ENCODE measurements at places on chromosomes 1 and 21.

DNA sequence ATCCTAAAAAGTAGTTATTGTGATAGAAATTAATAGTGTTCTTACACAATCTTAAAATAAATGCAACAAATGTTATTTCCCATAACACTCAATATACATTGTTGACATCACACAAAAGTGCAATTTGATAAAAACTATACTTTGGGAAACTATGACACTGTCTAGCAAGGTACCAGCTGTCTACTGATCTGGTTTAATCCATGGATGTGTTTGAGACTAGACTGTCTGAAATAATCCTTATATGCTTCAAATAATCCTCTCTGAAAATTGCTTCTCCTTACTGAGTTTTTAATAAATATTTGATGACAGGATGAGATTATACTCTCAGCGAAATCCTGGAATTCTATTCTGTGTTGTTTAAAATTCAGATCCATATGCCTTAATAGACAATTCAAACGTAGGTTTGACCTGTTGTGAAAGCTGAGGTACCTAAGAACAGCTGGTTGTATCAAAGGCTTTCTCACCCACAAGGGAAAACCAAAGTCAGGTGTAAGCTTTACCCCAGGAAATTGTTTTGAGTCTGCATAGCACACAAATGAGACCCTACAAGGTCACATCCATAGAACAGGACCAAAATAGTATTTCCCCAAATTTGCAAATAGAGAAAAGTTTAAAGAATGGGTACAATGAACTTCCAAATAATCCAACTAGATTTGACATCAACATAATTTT lies 8.8 kb upstream of the GFI1 start:
- DNase-seq, result no peak

- DNase-seq, result no peak
These were observed 7.4 kb downstream of the GPR25 start for GRCh38 chr1:200880212-200880611.

DNA sequence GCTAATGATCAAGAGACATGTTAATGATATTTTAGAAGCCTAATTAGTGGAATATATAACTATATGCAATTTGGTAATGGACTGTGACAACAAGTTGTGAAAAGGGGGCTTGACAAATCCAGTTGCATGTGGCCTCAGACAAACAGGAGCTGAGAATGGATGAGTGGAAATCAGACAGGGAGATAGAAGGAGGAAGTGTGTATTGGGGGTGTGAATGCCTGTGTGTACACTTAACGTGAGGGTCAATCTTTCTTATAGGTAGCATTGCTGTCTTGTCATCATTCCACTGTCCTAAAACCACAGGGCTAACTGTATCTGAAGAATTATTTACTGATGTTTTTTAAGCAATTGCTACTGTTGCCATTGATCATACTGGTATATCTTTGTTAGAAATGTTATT lies 64.8 kb downstream of the PBX1 start:
- DNase-seq, result no peak

GRCh38 chr1:58282623-58283387 lies 263.7 kb downstream of the OMA1 start:
- DNase-seq, result no peak

GRCh38 chr1:9544926-9545325 lies 5.7 kb downstream of the SLC25A33 start:
- no peak for DNase-seq

DNA sequence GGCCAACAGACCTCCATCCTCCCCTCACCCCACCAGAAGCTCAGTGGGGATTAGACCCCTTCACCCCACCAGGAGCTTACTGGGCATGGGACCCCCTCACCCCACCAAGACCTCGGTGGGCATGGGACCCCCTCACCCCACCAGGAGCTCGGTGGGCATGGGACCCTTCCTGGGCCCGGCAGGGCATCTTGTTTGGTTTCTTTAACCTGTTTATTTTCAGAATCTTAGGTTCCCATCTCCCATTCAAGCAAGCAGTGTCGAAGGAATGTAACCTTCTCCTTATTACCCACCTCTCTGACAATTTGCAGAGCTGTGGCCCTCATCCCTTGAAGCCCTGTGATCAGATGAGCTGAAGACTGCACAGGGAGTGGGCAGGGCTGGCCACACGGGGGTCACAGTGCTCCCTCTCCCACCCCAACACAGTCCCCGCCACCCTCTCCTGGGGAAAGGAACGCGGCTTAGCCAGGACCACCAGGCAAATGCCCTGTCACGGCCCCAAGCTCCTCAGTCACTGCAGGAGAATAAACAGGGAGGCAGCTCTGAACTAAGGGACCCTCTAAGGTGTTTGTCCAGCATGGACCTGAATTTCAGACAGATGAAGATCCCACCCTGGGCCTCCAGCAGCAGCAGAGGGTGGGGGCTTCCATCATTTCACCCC lies 330.0 kb downstream of the NPHP4 start:
- DNase-seq, result no peak

GRCh38 chr1:205325334-205325884 lies 3.9 kb upstream of the NUAK2 start:
- DNase-seq, result peak; percentile 81

DNA sequence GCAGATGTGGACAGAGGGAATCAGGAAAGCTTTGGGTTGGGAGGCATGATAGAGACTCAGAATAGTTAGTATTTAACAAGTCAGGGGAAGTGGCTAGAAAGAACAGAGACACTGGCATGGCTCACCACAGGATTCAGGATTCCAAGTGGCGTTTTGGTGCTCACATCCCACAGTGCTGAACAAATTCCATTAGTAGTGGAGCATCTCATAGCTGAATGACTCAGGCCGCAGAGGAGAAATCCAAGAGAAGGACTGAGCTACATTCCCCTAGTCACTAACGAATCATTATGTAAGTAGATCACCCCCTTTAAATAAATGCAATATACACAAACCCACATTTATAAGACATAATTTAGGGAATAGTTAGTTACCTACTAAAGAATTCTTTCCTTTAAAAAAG lies 5.0 kb upstream of the KCNJ9 start:
- DNase-seq, result no peak

Measured in ecto neural progenitor cell (in vitro differentiated cells).